ENCODE measurements at places on chromosomes 13 and 19.

GRCh38 chr19:867301-867793 is 7.9 kb downstream of the CFD start:
- no peak for DNase-seq

DNA sequence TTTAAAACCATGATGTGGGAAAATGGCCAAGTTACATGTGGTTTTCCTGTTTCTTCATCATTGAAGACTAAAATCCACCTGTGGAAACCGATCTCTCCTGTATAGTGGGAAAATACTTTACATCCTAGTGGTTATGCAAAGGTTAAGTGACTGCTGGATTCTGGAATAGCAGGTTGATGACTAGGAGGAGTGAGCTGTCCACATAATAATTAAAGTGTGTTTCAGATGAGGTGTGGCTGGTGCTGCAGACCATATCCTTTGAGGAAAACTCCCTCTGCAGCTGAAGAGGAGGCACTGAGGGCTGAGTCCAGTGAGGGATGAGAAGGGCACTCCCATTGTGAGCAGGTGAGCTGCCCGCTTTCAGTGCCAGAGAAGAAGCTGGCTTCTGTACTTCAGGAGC is 43.2 kb downstream of the DCLK1 start:
- no peak for DNase-seq

DNA sequence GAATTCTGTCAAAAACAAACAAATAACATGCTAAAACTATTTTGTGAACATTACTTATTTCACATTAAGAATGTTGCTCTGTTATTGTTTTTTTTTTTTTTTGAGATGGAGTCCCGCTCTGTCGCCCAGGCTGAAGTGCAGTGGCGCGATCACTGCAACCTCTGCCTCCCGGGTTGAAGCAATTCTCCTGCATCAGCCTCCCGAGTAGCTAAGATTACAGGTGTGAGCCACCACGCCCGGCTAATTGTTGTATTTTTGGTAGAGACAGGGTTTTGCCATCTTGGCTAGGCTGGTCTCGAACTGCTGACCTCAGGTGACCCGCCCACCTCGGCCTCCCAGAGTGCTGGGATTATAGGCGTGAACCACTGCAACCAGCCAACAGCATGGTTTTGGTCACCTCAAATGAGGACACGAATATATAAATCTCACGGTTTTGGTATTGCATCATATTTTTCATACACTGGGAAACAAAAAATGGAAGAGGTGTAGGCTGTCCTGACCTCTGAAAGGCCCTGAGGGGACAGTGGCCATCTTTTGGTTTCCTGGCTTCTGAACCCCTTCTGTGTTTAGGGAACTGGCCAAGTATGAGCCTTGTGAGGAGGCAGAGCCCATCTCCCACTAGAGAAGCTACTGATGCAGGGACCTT is 25.5 kb downstream of the GPR42 start:
- DNase-seq = no peak

DNA sequence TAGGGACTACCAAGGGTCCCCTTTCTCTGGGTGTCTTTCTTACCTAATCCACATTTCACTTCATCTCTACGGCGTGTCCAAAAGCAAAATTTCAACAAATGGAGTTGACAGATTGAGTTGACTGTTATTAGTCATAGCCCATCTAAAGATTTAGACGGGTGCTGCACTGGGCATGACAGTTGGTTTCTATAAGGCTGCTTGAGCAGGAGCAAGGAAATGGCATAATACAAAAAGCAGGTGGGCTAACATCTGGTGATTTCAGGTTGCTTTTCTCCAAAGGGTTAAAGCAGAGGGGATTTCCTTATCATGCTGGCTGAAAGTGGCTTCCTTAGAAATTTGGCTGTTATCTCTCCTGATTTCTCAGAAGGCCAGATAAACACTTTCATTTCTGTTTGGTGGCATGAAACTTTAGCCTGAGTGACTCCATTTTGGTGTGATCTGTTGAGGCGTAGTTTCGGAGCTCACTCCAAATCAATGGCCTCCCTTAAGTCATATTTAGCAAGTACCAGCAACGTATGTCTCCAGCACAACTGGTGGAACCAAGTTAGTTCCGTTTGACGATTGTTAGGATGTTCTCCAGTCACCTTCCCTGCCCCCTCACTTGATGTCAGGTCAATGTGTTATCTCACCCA is 440.4 kb downstream of the FGF9 start:
- no peak for DNase-seq

DNA sequence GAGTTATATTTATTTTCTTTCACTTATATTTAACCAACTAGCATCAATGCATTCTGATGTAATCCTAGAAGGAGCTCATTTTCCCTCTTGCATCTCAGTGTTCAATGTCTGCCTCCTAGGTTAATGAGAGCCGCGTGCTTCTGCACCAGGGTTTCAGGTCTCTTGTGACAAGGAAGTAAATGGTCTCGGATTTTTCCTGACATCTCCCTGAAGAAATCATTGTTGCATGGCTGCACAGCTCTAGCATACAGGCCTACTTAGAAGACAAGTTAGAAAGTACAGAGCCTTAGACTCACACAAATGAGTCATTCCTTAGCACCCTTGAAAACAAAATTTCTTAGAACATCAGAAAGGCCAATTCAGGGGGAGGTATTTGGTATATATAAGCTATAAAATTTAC is 57.2 kb upstream of the KLF12 start:
- DNase-seq = no peak

- peak; percentile 79 for DNase-seq
Measured at GRCh38 chr19:3557461-3558248, at the start of gene MFSD12. TSS of gene MFSD12 (minus strand) at chr19:3557586. CDS start at chr19:3557403, 183 bp downstream.

- no peak for DNase-seq
Measured at GRCh38 chr19:39400061-39400460, 6.6 kb upstream of the ZFP36 start.
